ENCODE measurements at places on chromosomes 7 and 10.

DNA sequence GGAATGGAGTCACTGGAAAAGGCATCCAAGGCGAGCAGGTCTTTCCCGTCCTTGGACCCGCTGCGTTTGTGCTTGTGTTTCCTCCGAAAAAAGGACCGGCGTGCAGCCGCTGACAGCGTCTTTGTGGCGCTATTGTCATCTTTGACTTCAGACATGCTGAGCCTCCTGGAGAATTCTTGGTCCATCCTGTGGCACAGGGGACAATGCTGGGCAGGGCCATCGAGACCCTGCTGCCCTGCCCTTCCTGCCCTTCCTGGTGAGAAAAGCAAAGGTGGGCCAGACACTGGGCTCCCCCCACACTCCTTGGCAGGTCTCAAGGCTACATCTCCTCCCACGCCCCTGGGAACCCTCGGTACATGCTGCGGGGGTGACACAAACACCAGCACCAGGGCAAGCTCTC lies 120.9 kb downstream of the DLG5 start:
- DNase-seq = no peak

DNA sequence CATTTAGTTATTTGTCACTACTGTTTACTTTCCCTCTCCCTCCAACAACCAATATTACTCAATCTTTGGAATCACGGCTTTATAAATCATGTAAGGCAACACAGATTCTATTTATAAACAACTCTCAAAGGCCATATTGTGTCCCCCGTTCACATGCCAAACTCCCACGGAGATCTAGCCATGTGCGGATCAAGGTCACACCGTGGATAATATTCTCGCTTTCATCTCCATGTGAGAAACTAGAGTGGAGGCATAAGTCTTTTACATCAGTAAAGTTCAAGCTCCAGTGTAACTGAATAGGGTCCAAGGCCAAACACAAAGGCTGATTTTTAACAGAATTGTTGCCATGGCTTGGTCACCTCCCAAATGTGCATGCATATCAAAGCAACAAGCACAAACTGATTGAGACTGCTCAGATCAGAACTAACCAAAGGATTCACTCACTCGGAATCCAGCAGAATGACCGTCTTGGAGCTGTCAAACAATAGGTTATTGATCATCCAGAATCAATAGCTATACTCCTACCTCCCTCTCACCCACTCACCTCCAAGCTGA lies 569.5 kb upstream of the LRRN3 start:
- DNase-seq = no peak

DNA sequence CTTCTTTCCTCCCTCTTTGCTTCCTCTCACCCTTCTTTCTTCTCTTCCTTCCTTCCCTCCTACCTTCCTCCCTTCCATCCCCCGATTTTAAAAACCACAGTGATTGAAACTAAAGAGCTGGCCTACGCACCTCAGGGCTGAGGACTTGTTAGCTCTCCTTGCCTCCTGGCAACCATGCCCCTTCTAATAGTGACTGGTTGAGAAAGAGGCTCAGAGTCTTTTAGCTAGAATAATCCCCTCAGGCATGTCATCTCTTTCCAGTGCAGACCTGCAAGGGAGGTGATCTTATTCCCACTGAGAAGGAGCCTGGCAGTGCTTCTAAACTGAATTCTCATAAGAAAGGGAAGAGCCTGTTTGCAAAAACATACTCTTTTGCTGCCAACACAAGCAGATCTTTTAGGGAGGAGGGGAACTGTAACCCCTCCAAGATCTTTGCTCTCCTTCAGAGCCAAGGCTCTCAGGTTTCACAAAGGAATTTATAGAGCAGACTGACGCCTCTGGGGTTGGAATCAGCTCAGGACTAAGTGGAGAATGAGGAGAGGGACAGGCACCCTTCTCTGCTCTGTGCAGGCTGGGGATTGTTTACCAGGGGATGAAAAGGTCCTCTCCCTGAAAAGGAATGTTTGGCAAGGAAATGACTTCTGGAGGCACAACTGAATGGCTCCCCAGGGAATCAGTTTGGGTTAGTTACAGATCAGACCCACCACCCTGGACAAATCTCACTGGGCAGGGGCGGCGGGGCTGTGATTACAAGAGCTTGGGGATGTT lies 9.4 kb upstream of the ANKRD1 start:
- DNase-seq = no peak

GRCh38 chr7:120724955-120725354 lies 133.0 kb downstream of the TSPAN12 start:
- DNase-seq = no peak

Data from activated CD4-positive, alpha-beta T cell treated with anti-CD3 and anti-CD28 coated beads for 36 hours (primary cell).